Retinal pigment epithelial cell (primary cell): ENCODE measurements at places on chromosomes 4 and X.
A peak's percentile ranks its signal among the peaks of the same experiment; 100 is the strongest.

DNA sequence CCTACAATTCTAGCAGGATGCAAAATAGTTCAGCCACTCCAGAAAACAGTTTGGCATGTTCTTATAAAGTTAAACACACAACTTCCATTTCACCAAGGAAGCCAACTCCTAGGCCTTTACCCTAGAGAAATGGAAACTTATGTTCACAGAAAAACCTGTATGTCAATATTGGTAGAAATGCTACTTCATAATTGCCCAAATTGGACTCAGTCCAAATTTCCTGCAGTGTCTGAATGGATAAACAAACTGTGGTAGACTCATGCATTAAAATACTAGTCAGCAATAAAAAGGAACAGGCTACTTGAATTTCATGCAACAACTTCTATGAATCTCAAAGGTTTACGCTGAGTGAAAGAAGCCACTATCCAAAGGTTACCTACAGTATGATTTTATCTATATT lies 1738.8 kb upstream of the IGFBP7 start:
- DNase-seq = no peak

DNA sequence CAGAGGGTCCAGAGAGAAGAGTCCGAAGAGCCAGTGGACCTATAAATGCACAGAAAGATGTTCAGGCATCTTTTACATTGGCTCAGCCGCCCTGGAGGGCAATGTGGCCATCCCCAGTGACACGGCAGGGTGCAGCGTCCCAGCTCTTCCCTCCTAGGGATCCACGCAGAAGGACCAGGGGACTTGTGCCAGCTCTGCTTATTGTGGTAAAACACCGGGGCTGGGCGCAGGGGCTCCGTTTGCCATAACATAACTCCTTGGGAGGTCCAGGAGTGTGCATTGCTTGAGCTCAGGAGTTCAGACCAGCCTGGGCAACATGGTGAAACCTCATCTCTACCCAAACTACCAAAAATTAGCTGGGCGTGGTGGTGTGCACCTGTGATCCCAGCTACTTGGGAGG lies 70.2 kb downstream of the CPZ start:
- DNase-seq = no peak

GRCh38 chr4:105145903-105146275 lies 787 bp upstream of the TET2 start:
- no peak for DNase-seq

- DNase-seq = no peak
These were observed 396.8 kb downstream of the TRAM1L1 start for GRCh38 chr4:116688536-116688935.

GRCh38 chr4:155592179-155592937 lies 74.3 kb upstream of the GUCY1A1 start:
- no peak for DNase-seq

DNA sequence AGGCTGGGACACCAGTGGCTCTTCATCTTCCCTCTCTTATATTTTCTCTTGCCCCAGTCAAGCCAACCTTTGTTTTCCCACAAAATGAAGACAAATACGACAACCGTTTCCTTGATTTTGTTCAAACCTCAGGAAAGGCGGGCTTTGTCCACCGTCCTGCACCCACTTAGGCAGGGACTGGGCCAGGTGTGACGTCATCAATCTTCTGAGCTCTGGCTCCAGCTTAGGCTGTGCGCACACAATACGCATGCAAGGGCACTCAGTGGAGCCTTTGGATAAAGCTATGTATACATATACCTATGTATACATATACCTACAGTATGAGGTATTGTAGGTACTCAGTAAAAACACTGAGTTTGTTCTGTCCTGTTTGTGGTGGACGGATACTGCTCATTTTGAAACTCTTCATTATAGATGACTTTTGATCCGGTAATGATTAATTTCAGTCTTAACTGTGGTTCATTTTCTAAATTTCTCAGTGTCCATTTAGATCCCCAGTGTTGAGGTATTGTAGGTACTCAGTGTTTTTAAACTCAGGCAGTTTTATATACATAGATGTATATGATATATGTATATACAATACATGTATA lies 194.9 kb downstream of the MGST2 start:
- no peak for DNase-seq

DNA sequence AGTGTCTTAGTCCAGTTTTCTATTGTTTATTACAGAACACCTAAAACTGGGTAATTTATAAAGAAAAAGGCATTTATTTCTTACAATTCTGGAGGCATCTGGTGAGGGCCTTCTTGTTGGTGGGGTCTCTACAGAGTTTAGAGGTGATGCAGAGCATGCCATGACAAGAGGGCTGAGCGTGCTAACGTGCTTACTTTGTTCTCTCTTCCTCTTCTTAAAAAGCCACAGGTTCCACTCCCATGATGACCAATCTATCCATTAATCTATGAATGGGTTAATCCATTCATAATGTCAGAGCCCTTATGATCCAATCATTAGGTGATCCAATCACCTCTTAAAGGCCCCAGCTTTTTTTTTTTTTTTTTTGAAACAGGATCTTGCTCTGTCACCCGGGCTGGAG lies 291.5 kb upstream of the GALNTL6 start:
- DNase-seq = no peak

DNA sequence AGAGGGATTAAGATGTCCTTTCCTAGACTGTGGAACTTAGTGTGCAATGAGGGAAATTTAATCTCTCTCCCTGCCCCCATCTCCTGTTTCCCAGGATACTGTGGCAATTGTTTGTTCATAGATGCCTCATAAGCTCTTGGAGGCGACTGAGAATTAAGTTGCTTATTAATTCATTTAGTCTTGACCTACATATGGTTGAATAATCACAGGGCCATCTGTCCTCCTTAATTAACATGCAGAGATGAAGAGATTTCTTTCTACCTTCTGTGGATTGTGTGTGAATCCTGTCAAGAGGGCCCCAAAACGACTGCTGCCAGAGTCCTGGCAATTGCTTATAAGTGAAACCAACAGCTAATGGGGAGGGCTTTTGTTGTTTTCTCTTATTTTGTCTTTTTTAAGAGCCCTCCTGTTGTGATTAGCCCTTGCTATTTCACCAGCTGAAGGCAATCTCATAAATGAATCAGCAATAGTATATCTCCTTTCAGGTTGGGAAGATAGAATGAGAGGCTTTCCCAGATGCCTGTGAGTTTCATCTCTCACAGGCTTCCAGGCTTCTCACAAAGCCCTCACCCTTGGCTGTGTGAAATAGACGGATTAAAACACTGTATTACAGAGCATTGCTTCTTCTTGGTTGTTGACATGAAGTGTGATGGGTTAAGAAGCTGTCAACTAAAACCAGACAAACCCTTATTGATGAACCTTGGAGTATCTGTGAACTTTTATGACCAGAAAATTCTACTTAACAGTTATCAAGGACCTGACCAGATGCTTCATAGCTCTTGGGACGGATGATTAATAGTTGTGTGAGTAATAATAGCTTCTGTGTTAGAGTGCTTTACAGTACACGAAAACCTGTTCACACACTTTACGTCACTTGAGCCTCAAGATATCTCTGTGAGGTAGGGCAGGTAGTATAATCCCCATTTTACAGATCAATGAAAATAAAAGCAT lies 58.5 kb downstream of the PGRMC2 start:
- peak; percentile 52 for DNase-seq

- DNase-seq = no peak
These were observed 183.3 kb downstream of the KDR start for GRCh38 chr4:54941994-54942552.

DNA sequence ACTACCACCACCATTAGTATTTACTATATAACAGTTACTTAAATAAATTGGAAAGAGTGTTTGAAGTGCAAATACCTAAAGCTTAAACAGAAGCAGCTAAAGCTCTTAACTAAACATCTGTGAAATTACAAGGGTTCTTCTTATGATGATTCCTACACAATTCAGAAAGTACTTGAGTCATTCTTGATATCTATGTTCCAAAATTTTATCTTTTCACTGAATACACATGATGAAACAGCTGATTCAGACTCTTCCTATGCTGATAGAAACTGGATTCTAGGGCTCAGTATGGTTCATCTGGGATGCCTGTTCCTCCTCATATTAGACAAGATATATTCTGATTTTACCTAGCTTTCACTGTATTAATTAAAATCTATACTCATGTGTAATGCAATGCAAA lies 13.6 kb downstream of the EREG start:
- no peak for DNase-seq
